Calu3 (cell line): ENCODE measurements at places on chromosomes 1 and 21. TPM values are rescaled to one million over a fixed set of nuclear protein-coding genes. Genes with fewer than 3 reads are reported as not detected.
A peak's percentile ranks its signal among the peaks of the same experiment; 100 is the strongest.

Gene VANGL2
- 2.0 and 2.3 TPM in 2 replicates for total RNA-seq

Gene CFAP74
- not detected in 2 replicates for total RNA-seq

Gene PKP1
- total RNA-seq, result 0.09 and 0.17 TPM in 2 replicates

Gene CD84
- not detected in 2 replicates for total RNA-seq

Gene COX20
- 22.6 and 32.8 TPM in 2 replicates for total RNA-seq

- DNase-seq, result no peak
Observed at GRCh38 chr1:1703796-1704195, 11.2 kb upstream of the SLC35E2B start.

DNA sequence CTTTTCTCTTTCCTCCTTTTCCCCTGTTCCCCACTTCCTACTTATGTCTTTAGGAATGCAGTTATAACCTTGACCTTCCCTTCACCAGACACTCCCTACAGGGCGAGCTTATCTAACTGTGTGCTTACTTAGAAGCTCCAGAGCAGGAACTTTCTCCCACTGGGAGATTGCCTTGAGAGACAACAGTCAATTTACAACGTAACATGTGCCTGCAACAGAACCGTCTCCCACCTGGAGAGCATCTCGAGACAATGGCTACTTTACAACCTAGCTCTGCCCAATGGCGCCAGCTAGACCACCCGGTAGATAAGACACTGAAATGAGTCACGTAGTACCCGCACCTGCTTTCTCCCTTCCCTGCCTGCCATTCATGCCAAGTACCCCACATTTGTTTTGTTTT, 16.7 kb downstream of the HMGN1 start:
- DNase-seq, result no peak

DNA sequence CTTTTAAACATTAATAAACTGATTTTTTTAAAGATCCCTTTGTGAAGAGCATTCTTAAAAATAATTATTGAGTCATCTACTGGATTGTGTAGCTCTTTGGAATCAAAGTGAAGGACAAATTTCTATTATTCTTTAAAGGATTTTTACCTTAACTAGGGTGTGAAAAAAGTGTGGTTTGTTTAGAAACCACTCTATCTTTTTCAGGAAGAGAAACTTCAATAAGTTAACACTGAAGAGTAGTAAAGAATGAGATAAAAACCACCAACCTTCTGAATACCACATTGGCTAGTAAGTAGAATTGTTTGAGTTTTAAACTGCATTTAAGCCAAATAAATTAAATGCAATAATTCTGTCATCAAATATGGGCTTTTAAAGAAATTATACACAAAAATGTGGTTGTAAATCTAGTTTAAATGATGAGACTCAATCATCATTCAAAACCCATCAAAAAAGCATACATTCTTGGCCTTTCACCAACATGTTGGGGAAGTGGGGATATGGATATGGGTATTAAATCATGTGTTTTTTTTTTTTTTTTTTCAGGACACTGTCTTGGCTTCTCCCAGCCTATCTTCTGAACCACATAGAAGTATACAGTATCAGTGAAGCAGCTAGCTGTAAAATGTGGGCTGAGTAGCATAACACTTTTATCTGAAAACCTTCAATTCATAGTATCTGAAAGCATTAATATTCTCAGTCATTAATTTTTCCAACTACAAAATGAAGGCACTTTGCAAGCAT, 4.8 kb downstream of the S1PR1 start:
- DNase-seq, result no peak

GRCh38 chr1:36351227-36351977, 28.0 kb upstream of the EVA1B start:
- peak; percentile 70 for DNase-seq

DNA sequence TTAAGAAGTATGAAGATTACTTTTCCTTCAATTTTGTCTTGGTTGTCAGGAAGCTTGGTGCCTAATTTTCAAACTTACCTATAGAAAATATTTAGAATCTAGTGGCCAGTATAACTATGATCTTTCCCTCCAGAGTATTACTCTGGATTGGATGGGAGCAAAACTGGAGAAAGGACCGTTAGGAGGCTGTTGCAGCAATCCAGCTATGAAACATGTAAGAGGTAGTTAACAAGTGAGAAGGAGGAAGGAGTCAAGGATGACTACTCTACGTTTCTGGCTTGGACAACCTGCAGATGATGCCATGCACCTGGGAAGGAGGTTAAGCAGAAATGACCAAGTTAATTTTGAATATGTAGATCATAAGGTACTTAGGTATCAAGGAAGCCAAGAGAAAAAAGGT, 3.5 kb upstream of the ACP6 start:
- no peak for DNase-seq

DNA sequence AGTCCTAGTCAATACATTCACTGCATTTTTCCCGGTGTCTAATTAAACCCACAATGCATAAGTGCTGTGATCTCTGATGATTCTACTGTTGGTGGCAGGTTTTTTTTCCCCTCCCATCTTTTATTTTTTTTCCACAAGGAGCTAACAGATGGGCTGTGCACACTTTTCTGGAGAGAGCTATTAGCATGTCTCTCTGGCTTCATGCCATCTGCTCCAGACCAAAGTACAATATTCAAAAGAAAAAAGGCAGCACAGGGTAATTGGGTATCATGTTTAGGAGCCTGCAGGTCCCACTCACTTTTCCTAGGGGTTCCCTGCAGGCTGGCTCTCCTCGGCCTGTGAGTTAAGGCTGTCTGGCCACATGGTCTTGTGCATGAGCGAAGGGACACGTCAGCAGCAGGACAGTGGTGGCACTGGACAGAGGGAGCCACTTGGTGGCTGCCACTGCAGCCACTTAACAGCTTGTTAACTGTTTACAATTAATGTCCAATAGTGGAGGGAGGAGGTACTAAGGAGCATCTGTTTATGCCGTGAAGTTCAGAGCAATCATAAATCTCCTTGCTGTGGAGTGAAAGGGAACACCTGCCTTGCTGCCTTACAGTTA, 53.5 kb upstream of the C8B start:
- no peak for DNase-seq

DNA sequence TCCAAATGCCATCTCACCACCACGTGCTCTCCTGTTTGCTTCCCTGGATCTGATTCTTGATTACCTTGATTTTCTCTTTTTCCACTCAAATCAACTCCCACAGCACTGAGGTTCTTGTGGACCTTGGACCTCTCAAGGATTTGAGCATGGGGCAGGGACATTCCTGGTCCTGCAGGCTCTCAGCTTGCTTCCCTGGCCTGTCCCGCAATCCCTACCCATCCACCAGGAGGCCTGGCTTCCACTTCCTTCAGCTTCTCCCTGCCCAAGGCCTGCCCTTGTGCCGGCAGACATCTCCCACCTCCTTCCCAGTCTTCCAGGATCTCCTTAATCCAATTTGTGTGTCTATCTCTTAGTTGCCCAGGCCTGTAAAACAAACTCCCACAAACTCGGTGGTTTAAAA, 21.6 kb downstream of the PLA2G2A start:
- no peak for DNase-seq

GRCh38 chr1:95370691-95371562, 136.9 kb downstream of the RWDD3 start:
- no peak for DNase-seq

- DNase-seq, result peak; percentile 25
Observed at GRCh38 chr1:218665221-218665620, 320.1 kb downstream of the TGFB2 start.

- no peak for DNase-seq
Observed at GRCh38 chr21:16421965-16422364, 692.2 kb downstream of the USP25 start.

DNA sequence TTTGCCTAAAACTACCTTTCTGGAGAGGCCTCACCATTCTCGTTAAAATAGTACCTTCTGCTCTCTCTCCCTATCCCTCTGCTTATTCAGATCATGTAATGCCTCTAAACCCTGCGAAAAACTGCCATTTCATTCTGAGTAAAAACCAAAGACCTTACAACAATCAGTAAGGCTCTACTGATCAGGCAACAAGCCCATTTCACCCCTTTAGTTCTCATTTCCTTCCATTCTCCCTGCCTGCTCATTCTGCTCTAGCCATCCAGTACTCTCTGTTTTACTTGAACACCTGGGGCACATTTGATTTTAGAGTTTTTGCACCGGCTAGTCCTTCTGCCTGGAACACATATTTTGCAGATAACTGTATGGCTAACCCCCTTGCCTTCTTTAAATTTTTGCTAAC, 187.8 kb downstream of the COQ8A start:
- DNase-seq, result no peak

GRCh38 chr1:22861764-22862440, 110.8 kb downstream of the LACTBL1 start:
- peak; percentile 66 for DNase-seq

- DNase-seq, result no peak
Observed at GRCh38 chr1:118219438-118219837, 34.4 kb upstream of the SPAG17 start.

GRCh38 chr21:42641311-42642218, 11.9 kb upstream of the PDE9A start:
- DNase-seq, result no peak
